KG1 (cell line): ENCODE measurements at places on chromosomes 7 and 10.

DNA sequence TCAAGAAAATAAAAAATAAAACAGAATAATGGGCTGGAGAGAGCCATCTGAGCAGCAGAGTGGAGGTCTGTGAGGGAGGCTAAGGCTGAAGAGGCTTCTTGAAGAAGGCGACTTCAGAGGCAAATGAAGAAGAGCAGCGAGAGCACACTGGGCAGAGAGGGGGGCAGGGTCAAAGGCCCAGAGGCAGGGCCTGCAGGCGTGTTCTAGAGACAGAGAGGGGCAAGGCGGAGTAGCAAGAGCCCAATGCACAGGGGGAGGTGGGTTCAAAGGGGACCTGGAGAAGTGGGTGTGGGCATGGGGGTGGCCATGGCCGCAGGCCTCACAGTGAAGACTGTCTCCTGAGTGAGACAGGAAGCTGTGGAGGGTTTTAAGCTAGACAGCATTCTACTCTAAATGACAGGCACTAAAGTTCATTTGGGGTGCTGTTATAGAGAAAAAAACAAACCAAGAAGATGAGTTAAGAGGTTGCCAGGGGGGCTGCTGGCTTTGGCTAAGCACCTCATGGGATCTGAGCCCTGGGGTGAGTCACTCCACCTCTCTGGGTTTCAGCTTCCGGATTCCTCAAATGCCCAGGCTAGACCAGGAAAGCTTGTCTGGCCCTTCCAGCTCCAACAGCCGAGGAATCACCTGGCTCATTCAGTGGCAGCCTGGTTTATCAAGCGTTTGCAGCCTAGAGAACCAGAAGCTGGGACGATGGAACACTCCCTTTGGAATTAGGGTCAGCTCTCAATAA is 81.7 kb downstream of the DLG5 start:
- DNase-seq = no peak

DNA sequence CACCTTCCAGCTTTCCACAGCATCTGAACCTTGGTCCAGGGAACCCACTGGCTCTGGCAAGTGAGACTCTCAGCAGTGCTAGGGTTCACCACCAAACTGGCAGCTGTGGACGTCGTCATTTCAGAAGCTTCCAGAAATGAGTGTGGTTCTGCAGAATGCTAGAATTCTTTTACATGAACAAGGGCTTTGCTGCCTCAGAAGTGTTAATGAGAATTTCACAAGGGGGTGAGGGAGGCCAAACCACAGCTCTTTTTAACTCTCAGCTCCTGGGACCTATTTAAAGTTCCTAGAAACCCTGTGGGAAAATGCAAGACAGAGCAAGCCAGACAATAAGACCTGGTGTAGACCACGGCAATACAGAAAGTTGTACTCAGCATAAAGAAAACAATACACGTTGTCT is 129.3 kb upstream of the BET1 start:
- no peak for DNase-seq

GRCh38 chr7:97555857-97556421 is 175.9 kb upstream of the TAC1 start:
- DNase-seq = no peak

GRCh38 chr10:35895331-35895730 is 253.2 kb upstream of the FZD8 start:
- DNase-seq = no peak

GRCh38 chr10:126408953-126409641 is 20.8 kb upstream of the ADAM12 start:
- no peak for DNase-seq

DNA sequence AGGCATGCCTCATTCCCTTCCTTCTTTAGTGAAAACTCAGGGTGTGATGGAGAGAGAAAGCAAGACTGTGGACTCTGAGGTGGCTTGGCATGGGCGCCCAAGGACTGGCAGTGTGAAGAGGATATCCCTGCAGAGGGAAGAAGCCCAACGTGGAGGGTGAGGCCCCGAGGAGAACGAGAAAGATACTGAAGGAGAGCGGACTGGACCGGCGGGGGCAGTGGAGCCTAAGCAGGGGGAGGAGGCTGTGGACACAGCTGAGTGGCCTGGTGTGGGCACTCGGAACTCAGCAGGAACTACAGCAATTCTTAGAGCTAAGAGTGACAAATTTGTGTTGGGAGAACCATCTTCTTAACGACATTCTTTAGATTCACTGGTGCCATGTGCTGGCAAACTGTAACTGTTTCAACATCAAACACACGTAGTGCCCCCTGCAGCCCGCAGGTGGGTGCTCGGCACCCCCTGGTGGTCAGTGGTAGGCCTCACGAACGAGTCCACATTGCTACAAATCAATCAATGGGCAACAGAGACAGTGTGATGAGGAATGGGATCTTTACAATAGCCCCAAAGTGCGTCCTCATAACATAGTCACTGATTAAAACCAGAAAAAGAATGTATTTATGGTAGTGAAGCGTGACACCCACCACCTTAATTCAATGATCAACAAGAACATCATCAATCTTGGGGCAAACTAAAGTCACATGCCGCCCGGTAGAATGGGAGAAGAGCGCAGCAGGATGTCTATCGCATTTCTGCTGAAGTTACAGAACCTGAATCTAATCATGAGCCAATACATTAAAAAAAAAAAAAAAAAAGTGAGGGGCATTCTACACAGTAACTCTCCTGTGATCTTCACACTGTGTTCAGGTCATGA is 2.0 kb upstream of the SFTPA1 start:
- DNase-seq = no peak

DNA sequence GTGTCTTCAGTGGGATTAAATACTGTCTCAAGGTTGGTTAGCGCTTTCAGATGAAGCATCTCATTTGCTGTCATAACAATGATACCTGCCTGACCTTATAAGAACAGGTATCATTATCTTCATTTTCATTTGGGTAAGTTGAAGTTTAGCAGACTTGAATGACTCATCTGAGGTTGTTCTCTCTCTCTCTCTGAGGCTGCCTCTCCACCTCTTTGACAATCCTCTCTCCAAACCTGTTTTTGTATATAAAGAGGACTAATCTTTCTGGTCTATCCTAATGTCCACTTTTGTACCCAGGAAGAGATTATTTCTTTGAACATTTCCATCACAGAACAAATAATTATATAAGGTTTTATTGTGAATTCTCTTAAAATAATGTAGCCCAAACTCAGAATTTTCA is 291.4 kb downstream of the KLF6 start:
- DNase-seq = no peak

DNA sequence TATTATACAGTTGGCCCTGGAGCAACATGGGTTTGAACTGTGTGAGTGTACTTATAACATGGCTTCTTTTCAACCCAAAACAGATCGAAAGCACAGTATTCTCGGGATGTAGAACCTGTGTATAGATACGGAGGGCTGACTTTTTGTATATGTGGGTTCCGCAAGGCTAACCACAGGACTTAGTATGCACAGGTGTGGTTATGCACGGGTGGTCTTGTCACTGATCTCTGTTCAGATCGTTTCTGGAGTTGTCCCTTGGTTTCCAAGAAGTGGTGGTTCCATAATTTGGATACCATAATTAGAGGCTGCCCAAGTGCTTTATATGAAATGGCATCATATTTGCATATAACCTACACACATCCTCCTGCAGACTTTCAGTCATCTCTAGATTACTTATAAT is 10.9 kb upstream of the BHLHA15 start:
- DNase-seq = no peak

GRCh38 chr7:108329514-108329913 is 126.7 kb downstream of the NRCAM start:
- DNase-seq = no peak

DNA sequence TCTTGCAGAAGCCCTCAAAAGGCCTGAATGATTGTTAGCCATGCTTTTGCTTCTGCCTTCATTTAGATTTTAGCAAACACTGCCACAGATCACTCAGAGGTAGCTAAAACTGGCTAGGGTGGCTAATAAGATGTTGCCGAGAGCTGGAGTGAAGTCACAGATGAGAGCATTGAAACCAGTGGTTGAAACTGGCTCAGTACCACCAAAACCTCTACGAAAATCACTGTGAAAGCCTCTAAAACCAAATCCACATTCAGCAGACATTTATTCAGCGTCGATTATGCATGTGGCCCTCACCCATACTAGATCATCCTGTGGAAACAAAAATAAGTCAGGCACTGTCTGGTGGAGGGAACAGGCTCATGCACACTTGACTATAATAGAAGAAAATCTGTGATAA is 50.8 kb downstream of the PIK3CG start:
- no peak for DNase-seq

GRCh38 chr10:59580026-59580863 is 129.4 kb downstream of the SLC16A9 start:
- peak; percentile 6 for DNase-seq

DNA sequence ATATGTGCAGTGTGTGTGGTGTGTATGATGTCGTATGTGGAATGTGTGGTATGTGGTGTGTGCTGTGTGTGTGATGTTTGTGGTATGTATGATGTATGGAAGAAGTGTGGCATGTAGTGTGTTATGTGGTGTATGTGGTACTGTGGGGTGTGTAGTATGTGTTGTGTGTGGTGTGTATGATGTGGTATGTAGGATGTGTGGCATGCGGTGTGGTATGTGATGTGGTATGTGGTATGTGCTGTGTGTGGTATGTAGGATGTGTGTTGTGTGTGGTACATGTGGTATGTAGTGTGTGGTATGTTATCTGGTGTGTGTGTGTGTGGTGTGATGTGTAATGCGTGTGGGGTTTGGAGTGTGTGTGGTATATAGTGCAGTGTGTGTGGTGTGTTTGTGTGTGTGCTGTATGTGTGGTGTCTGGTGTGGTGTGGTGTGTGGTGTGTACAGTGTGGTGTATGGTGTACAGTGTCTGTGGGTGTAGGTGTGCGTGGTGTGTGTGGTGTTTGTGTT is 129.6 kb downstream of the ATP6V0E2 start:
- DNase-seq = no peak

DNA sequence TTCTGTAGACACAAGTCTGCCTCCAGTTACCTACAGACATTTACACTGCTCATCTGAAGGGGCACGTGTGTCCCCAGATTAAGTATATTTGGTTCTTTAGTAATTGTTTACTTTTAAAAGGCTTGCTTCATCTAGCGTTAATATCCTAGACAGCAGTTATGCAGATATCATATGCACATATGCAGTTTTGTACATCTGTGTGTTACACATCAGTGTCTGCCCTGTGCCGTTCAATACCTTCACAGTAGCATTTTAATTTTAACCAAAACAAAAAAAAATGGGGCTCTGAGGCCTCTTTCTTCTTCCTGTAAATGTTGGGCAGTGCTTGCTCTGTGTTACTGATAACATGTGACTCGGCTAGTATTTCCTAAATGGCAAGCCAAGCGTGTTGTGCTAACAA is 331.4 kb upstream of the MGMT start:
- DNase-seq = no peak

- no peak for DNase-seq
Measured at GRCh38 chr7:29405891-29406290, 157.7 kb upstream of the PRR15 start.

- DNase-seq = no peak
Measured at GRCh38 chr7:16571941-16572340, 45.3 kb downstream of the LRRC72 start.

GRCh38 chr7:112361154-112361553 is 89.1 kb upstream of the IFRD1 start:
- DNase-seq = no peak

DNA sequence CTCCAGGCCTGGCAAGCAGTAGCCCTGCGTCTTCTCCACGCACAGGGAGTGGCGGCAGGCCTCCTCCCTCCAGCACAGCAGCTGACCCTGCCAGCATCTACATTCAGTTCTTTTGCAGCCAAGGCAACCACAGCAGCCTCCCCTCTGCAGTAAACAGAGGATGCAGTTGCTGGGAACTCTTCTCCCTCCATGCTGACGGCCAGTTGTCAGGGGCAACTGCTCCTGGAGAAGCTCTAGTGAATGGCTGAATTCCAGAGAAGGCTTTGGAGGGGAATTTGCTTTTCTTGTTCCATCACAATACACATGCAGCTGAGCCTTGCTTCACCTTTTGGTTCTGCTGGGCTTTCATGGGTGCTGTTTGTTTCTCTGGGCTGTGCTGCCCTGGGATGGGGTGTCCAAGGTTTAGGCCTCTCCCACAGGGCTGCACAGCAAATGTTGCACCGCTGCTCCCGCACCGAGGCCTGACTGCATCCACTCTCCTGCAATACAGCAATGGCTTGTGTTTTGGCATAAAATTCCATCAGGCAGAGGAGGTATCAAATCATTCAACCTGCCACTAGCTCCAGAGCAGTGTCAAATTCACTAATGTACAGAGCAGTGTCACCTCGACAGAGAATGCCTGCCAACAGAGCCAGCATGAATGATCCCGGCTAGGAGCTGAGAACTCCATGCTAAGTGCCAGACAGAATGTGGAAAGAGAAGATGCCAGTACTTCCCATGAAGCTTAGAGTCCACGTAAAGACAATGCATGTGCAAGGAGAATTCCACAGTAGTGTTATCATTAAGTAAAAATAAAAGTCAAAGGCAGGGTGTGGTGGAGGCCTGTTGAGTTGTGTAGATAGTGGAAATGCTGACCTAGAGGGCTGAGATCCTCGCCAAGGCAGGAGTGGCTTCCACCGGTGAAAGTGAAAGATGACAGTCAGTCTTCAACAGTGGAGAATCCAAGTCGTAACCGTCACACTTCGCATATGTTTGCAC is 399.6 kb downstream of the DPP6 start:
- DNase-seq = no peak

DNA sequence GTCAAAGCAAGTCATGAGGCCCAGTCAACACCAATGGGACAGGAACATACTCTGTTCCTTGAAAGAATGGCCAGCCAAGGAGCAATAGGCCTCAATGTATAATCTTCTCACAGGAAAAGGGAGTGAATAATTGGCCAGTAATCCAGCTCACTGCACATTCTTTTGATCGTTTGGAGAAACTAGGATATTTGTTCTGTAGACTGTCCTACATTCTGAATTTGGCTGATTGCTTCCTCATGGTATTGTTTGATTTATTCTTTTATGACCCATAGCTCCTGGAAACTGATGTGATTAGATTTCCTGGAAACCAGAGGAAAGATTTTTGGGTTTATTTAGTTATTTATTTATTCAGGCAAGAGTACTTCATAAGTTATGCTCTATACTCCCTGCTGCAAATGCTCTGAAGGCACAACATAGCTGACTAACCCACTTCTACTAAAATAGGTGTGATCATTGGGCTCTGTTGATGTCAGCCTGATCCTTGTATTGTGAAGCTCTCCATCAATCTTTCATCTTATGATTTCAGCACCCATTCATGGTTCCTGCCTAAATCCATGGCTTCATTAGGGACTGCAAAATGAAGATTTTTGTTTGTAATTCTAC is 745.2 kb downstream of the SUGCT start:
- no peak for DNase-seq

- no peak for DNase-seq
Measured at GRCh38 chr10:21675157-21675796, 141.2 kb downstream of the MLLT10 start.

GRCh38 chr7:150967349-150967748 is 10.8 kb downstream of the KCNH2 start:
- no peak for DNase-seq

DNA sequence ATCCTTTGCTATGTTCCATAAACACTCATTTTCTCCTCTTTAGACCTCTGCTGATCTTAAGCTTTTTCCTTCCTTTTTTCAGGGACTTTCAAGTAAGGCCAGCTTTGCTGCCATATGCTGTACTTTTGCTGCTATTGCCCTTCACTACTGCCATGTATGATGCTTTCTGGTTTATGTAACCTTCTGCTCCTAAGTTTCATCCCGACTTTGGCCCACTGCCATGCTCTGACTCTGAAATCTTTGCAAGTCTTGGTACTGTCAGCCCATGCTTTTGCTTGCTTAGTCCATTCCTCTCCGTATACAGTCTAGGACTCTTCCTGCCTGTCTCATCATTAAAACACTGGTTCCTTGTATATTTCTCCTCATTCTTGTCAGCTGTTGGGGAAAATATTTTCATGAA is 152.4 kb downstream of the RNF133 start:
- no peak for DNase-seq

- DNase-seq = no peak
Measured at GRCh38 chr7:107185716-107186115, 16.9 kb downstream of the HBP1 start.

GRCh38 chr10:992871-993270 is 4.6 kb downstream of the GTPBP4 start:
- no peak for DNase-seq
